ENCODE measurements at places on chromosomes 1 and 21.

GRCh38 chr1:157831968-157832626 lies 9.5 kb downstream of the CD5L start:
- no peak for DNase-seq

DNA sequence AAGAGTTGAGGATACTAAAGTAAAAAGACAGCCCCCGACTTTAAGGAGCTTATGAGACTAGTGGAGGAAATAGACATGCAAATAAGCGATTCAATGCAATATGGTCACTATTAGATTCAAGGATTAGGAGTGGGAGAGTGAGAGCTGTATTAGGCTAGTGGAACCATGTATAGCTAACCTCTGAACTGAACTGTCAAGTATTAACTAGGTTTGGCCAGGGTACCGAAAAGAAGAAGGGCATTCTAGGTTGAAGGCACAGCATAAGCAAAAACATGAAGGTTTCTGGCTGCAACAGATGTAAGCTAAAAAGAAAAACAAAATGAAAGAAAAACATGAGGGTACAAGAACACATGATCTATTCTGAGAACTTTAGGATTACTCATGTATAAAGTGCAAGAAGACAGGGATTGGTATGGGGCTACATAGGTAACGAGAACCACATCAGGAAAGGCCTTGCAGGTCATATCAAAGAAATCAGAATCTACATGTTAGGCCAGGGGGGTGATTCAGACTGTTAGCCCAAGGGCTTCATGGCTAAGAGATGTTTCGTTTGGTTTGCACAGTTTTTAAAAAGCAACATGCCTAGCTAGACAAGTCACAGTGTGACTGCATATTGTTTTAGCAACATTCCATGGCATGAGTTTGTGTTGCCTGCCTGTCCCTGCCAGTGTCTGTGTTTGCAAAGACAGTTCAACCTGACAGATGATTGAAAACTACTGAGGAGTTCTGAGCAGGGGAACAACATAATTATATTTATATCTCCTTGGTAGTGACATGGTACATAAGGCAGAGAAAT lies 54.4 kb upstream of the HAO2 start:
- no peak for DNase-seq

GRCh38 chr1:83034851-83035250 lies 964.1 kb downstream of the TTLL7 start:
- no peak for DNase-seq

GRCh38 chr1:1307261-1307922 lies 338 bp downstream of the ACAP3 start:
- no peak for DNase-seq

DNA sequence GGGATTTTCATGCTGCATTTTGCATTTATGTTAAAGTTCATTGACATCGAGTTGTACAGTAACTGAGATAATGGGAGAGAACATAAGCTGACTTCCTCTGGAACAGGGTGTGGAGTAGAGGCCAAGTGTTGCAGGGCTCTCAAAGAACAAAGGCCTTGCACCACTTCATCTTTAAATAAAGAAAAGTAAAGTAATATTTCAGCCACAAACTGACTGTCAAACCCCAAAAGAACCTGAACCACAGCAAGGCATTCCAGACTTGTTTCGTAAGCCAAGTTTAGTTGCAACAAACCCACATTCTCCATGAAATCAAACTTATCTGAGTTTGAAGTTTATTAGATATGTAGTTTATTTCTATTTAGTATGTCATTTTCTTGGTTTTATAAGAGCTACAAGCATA lies 19.1 kb upstream of the HMGCS2 start:
- no peak for DNase-seq

- no peak for DNase-seq
These were observed 26.6 kb downstream of the DDAH1 start for GRCh38 chr1:85438353-85438752.

- DNase-seq = no peak
These were observed 80.0 kb downstream of the NDUFS5 start for GRCh38 chr1:39105841-39106765.

GRCh38 chr1:61082311-61083012 lies at the start of gene NFIA:
TSS of gene NFIA (plus strand) at chr1:61082561.
- no peak for DNase-seq
